ENCODE measurements at places on chromosomes 12 and 14. TPM values are rescaled to one million over a fixed set of nuclear protein-coding genes. Genes with fewer than 3 reads are reported as not detected.

DNA sequence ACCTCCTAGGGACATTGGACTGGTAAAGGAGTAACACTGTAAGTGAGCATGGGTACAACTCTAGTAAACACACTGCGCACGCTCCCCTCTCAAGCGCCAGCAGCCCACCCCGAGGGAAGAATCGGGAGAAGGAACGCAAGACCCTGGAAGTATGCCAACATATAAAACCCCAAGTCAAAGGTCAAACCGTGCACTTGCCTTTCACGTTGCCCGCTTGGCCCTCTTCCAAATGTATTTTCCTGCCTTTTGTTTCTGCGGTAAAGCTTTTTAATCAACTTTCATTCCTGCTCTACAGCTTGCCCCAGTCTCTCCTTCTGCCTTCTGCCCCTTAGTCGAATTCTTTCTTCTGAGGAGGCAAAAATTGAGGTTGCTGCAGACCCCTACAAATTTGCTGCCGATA, 17.6 kb upstream of the CHST11 start:
- no peak for DNase-seq

DNA sequence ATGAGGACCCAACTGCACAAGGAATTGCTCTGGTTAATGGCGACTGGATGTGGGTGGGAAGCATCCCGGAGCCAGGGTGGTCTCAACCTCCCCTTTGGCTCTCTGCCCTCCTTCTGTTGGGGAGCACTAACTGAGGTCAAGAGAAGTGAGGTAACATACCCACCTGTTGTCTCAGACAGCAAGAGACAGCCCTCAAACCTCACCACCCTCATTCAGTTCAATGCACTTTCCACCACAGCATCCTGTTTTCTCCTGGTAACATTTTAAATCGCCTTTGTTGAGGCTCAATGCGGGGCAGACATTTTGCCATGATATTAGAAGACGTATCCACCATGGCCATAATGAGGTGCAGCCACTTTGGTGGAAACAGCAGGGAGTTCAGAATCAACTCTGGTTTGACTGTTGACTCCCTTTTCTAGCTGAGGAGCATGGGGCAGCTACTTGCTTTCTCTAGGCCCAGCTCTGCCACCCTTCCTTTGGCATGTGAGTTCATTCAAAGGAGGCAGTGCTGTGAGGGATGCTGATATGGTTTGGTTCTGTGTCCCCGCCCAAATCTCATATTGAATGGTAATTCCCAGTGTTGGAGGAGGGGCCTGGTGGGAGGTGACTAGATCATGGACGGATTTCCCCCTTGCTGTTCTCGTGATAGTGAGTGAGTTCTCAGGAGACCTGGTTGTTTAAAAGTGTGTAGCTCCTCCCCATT, 338.6 kb downstream of the PCNX1 start:
- no peak for DNase-seq

Gene RPS29
- polyA plus RNA-seq: 7,295 TPM

DNA sequence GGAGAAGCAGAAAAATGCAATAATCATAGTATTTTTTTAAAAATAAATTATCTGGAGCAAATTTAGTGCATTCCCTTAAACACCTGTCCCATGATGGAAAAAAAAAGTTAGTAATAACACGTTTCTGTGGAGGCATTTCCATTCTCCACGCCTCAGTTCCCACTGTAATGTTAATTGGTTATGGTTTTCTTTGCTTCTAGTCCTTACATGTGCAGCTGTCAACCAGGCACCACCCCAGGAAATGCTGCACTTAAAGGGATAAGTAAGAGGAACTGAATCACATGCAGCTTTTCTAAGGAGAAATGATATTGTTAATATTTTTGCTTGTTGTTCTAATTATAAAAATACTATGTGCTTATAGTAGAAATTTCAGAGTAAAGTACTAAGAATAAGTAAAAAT, 240.3 kb downstream of the ZFP36L1 start:
- no peak for DNase-seq

All from immature natural killer cell (primary cell).